Stimulated activated CD4-positive, alpha-beta T cell treated with anti-CD3 and anti-CD28 coated beads, Interleukin-4, amount 100 ng/mL, for 4 hours (primary cell): ENCODE measurements at places on chromosomes 3 and 15.
A peak's percentile ranks its signal among the peaks of the same experiment; 100 is the strongest.

GRCh38 chr3:72193771-72194430 is 409.0 kb upstream of the PROK2 start:
- no peak for DNase-seq

DNA sequence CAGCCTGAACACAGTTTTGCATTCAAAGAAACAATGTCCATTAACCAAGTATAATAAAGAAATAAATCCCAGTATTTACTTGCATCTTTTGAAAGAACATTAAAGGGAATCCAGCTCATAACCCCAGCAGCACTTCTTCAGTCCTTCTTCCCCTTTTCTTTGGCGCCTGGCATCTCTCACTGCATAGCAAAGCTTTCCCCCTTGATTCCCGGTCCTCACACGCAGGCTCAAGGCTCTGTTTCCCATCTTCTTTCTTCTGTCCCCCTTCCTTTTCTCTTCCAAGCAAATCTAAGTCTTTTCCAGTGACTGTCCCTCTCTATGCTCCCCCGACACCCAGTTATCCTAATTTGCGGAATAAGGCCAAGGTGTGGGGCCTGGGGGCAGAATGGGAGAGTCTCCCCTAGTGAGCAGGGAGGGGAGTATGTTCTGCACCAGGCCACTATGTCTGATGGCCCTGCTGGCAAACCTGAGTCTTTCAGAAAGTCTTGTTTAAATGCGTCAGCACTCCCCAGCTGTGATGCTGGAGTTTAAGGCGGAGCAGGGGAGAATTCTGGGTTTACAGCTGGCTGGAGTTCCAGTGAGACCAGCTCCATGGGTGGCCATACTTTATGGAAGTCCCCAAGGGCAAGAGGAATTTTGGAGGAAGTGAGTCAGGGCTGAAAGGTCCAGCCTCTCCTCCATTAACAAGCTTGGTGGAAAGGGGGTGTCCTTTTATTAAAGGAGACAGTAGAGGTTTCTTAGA is 42.1 kb downstream of the GOLGA6A start:
- no peak for DNase-seq

DNA sequence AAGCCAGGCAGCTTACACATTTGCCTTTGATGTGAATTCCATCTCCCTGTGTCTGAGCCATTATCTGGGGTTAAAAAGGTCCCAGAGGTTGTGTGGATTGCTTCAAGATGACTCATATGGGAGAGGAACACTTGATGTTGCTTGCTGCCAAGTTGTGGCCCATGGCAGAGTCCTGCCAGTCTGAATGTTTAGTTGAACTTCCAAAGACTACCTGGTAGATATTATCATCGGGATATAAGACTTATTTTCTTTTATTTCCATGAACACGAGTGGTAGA is 85.6 kb downstream of the TJP1 start:
- DNase-seq, result no peak

GRCh38 chr3:24004171-24004938 is 59.3 kb downstream of the NR1D2 start:
- no peak for DNase-seq

GRCh38 chr3:121651684-121652083 is 9.0 kb downstream of the HCLS1 start:
- DNase-seq, result no peak

GRCh38 chr3:59567661-59568060 is 517.8 kb upstream of the CFAP20DC start:
- DNase-seq, result no peak

- DNase-seq, result no peak
Observed at GRCh38 chr3:187498211-187498724, 130.1 kb downstream of the RTP4 start.

- DNase-seq, result no peak
Observed at GRCh38 chr3:142787719-142788118, 63.9 kb downstream of the TRPC1 start.

GRCh38 chr15:51837792-51838251 is 8.4 kb downstream of the TMOD3 start:
- DNase-seq, result no peak

DNA sequence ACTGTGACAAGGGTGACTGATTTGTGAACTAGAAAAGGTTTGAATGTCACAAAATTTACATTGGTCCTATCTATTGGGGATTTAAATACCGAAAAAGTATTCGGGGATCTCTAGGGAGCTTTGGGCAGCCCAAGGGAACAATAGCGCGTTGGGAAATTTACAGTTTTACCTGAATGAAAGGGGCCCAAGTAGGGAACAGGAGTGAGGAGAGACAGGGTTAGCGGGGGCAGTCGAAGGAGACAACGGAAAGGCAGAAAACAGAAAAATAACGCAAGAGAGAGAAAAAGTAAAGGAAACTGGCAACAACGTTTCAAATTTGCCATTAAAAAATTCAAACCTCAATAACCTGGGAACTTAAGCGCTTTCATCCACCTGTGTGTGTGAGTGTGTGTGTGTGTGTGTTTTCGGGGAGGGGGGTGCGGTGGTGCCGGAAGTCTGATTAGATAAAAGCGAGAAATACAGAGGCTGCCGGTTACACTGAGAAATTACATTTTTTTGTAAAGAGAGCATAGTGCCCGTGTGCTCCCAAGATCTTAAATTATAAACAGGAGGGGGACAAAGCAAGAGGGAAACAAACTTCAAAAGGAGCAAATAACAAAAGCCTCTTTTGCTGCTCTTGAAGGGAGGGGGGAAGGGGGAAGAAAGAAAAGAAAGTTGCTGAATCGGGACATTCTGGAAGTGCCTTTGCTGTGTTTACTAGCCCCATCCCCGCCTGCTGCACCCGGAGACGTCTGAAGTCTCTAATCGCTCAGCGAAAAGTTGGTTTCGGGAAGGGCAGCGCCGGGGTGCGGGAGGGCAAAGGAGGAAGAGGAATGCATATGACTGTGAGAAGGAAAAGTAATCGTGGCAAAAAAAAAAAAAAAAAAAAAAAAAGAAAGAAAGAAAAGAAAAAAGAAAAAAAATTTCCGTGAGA is 721 bp upstream of the ZIC1 start:
- DNase-seq, result no peak

- DNase-seq, result no peak
Observed at GRCh38 chr15:60809375-60809774, 330.4 kb upstream of the ICE2 start.

- no peak for DNase-seq
Observed at GRCh38 chr15:38374556-38374955, 79.4 kb upstream of the FAM98B start.

- no peak for DNase-seq
Observed at GRCh38 chr15:64493641-64494040, 33.3 kb downstream of the ZNF609 start.

DNA sequence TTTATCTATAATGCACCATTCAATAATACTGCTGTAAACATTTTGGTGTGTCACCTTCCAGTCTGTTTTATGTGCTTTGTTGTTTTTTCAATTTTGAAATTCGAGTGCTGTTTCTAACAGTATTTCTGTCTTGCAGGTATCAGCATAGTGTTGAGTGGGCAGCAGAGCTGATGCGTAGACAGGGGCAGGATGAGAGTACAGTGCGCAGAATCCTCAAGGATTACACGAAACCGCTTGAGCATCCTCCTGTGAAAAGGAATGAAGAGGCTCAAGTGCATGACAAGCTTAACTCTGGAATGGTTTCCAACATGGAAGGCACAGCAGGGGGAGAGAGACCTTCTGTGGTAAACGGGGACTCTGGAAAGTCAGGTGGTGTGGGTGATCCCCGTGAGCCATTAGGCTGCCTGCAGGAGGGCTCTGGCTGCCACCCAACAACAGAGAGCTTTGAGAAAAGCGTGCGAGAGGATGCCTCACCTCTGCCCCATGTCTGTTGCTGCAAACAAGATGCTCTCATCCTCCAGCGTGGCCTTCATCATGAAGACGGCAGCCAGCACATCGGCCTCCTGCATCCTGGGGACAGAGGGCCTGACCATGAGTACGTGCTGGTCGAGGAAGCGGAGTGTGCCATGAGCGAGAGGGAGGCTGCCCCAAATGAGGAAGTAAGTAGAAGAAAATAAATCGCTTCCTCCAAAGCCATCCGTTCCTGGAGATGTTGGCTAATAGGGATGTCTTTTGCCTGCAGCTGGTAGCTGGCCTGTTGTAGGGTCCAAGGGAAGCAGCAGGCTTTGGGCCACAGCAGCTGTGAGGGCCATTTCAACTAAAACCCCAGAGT is 19.1 kb downstream of the TSEN2 start:
- no peak for DNase-seq

DNA sequence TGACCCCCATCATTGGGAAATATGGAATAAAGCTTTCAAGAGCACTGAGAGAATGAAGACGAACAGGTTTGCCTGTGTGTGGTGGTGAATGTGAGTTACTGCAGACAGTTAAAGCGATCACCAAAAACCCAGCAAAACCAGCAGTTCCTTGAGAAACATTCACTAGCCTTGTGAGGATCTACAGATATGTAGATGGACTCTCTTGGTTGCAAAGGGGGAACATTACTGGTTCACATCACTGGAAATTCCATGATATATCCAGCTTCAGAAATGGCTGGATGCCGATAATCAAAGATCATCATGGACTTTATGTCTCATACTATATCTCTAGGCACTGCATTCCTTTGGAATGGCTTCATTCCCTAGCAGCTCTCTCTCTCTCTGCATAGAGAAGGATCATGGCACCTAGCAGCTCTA is 10.2 kb upstream of the HERC1 start:
- DNase-seq, result no peak

GRCh38 chr15:73647259-73648013 is 14.2 kb upstream of the NPTN start:
- no peak for DNase-seq

GRCh38 chr15:74428970-74429780 is 4.6 kb downstream of the SEMA7A start:
- DNase-seq, result no peak

GRCh38 chr15:74482661-74483060 is 21.7 kb upstream of the UBL7 start:
- no peak for DNase-seq

GRCh38 chr3:40387001-40387894 is at the start of gene ENTPD3:
Gene ENTPD3 (plus strand): TSS chr3:40387184. CDS start chr3:40388058, 874 bp downstream.
- DNase-seq, result peak; percentile 17

DNA sequence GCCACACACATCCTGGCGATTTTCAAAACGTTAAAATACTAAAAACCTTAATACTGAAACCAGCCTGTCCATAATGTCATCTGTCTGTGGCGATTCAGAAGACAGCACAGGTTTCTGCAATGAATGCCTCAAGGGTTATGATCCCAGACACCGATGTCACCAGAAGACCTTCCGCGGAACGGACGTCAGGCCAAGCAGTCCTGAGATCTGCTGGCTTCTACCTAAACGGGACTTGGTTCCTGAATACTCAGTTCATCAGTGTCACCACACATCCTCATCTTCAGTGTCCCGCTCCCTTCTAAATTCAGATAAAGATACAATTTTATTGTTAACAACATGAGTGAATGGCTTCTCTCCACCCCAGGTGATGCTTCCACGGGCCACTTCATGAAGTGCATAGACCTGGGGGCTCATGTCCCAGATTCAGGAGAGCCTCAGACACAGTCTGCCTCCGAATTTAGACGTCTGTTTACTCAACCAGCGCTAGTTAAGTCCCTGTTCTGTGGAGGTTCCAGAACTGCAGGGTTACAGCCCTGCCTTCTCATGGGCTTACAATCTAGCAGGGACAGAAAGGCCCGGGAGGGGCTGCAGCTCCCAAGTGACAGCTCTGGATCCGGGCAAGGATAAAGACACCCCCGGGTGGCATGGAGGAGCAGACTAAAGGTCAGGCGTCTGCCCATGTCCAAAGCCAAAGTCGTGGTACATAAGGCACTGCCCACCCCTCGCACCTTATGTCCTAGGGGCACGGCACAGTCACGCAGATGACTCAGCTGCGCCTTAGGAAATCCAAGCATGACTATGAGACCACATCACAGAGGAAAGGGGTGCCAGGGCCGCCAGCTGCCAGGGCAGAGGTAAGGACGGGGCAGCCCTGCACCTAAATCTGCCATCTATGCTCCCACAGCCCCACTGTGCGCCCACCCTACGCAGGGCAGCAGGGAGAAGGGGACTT is 75.9 kb downstream of the VGLL4 start:
- DNase-seq, result no peak

DNA sequence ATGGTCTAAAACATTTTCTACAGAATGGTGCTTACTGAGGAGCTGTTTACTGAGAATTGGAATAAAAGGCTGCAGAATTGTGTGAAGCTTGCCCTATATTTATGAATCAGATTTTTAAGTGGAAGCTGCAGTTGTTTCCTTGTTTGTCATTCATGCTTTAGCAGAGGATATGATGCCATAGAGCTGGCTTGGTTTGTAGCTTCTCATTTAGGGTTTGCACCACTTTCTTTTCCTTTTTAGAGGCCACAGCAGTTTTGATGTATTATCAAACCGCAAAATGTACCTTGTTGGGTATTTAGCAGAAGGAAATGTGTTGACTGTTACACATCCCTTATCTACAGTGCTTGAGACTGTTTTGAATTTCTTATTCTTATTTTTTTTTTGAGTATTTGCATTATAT is 66.2 kb downstream of the RASA2 start:
- DNase-seq, result no peak
